Midbrain (tissue), 1 donor: ENCODE measurements at places on chromosomes 5 and 9.

- DNase-seq = no peak
These were observed 4.0 kb downstream of the BRD3 start for GRCh38 chr9:134063571-134064450.

DNA sequence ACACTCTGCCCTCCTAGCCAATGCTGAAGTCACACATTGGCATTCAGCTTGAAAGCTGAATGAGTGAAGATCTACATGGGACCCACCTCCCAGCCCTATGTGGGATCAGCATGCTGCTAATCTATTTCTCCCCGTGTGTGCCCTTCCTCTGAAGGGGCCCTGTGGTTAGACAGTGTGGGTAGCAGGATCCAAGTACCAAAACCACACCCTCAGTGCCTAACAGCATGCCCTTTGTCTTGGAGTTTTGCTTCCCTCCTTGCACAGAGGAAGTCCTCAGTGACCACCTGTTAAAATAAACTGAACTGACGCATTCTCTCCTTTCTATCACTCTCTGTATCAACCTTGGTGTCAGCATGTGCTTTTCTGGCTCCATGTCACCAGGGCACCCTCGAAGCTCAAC lies 25.0 kb downstream of the SH3TC2 start:
- no peak for DNase-seq

DNA sequence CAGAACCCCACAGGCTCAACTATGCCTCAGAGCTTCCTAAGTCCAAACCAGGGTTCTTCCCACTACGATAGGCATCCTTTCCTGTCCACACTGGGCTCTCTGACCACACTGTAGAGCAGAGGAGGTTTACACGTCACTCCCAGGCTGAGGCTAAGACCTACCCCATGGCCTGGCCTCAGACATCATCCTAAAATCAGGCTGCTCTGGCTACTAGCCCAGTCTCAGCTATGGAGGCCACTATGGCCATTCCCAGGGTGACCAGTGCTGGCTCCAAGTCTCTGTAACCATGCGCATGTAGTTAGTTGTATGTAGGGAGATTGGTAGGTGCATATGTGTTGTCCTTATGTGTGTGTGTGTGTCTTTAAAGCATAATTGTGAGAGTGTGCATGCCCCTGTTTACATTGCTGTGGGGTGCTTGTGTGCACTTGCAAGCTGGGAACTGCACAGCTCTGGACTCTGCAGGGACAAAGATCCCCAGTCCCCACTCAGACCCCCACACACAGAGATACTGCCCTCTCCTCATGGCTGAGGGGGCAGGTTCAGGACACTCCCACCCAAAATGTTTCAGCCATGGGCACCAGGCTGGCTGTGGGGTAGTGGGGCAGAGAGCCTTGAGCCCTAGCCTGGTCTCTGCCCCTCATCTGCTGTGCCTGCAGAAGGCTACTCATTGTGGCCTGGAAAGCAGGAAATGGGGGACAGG lies 12.3 kb downstream of the PDLIM4 start:
- DNase-seq = no peak

DNA sequence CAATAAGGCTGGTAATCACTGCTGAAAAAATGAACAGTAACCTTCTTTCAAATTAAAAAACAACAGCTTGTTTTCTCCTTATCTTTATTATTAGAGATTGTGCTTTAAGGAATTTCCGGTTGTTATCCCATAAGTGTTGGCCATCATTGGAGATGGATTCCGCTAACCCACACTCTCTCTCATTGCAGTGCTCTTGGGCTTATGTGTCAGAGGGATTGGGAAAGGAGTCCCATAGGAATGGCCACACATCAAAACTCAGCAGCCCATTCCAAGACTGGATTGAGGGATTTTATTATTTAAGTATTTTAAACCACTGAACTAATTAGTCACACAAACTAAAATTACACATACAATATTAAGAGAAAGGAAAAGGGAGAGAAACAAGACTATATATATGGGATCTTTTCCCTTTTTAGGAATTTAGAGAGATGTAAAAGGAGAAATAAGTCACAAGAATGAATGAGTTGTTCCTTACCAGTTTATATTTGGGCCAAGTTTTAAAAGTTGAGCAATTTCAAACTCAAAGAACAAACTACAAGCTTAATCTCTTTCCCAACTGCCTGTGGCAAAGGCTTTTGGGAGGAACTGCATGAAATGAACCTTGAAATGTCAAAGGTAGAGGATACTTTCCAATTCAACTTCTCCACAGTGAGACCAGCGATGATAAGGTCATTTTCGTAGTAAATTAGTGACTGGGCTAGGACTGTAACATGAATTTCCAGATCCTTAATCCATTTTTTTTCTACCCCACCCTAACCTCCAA lies 2.4 kb downstream of the SPINK6 start:
- no peak for DNase-seq

- DNase-seq = no peak
These were observed 25.5 kb downstream of the AGTPBP1 start for GRCh38 chr9:85716031-85716877.

DNA sequence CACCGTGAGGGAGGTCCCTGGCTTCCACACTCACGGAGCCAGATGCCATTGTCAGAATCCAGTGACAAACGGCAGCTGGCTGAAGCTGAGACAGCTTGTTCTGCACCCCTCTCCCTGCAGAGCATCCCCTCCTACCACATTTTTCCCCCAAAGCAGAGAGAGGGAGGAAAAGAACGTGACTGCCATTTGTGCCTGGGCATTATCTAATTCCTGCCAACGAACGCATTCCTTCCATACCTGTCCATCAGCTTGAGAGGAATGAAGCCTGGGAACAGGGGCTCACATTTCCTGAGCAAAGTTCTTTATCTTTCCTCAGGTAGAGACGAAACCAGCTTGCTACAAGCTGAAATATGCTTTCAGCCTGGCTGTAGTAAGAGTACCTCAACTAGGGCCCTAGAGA lies 175.4 kb downstream of the SLIT3 start:
- no peak for DNase-seq

DNA sequence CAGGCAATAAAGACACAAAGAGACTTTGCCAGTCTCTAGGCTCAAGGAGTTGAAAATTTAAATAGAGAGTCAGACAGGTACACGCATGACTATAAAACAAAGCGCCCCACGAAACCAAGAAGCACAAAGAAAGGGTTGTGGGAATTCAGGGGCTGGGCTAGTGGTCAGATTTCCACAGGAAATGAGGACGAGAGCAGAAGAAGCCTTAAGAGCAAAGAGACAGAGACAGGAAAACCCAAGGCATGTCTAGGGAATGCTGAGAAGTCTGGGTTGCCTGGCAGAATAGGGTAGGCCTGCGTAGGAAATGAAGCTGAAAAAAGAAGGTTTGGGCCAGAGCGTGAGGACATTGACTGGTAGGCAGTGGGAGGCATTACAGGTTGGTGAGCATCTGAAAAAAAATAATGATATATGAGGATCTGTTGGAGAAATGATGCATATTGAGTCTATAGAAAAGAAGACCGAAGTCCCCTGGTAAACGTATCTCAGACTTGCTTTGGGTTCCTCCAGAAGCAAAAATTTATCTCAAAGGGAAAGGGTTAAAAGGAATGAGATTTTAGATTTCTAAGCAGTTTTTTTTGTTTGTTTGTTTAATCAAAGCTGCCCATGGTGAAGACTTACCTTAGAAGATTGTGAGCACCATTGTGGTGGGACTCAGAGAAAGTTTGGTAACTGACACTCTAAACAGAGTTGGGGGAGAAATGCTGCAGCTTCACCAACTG lies 51.8 kb downstream of the SLC1A3 start:
- no peak for DNase-seq

DNA sequence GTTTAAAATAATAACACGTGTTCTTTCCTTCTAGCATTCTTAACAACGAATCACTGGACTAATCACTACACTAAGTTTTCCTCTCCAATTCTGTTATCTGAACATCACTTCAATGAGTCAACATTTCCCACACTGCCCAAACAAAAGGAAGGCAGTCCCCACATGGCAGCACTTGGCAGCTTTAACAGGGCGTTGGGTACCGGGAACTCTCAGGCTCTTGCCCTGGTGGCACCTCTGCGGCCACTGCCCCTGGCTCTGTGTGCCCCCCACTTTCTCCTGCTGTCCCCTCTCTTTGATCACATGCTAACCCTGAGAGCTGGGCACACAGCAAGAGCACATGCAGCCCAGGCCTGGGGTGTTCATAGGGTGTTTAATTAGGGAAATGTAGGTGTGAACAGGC lies 15.7 kb downstream of the SLC6A3 start:
- DNase-seq = no peak

- no peak for DNase-seq
These were observed 109.3 kb downstream of the CRB2 start for GRCh38 chr9:123465304-123465703.

DNA sequence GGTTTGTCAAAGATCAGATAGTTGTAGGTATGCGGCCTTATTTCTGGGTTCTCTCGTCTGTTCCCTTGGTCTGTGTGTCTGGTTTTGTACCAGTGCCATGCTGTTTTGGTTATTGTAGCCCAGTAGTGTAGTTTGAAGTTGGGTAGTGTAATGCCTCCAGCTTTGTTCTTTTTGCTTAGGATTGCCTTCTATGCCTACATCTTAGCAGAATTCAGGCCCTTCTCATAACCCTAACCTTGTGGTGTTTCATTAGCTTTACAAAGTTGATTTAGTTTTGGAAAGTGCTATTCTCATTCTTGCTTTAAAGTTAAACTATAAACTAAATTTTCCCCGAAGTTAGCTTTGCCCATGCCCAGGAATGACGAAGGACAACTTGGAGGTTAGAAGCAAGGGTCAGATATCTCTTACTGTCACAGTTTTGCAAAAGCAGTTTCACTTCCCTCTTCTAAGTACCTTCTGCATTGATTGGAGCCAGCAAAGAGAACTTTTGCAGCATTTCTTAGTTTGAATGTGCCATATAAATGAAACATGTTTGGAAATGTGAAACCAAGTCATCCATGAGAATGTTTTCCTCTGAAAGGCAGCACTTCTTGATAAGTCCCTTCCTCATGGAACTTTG lies 274.3 kb upstream of the DMRT1 start:
- DNase-seq = no peak

- DNase-seq = no peak
These were observed 605 bp downstream of the CHSY3 start for GRCh38 chr5:129904667-129905472.

- peak; percentile 46 for DNase-seq
These were observed 31.7 kb downstream of the MRPL22 start for GRCh38 chr5:154972476-154973080.

DNA sequence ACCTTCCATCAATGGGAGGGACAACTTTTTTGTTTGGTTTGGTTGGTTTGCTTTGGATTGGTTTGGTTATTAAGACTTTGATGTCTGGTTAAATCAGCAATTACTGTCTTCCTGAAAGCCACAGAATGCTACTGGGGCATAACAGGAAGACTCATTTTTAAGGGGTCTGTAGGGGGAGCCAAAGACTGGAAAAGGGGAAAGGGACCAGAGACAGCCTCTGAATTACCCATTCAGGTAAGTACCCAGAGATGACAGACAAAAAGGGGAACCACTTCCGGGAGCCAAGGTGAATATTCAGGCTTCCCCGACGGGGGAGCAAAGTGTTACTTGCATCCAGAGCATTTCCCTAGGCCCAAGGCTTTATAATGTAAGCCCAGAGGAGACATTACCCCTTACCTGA lies 4.6 kb upstream of the FEM1C start:
- no peak for DNase-seq

DNA sequence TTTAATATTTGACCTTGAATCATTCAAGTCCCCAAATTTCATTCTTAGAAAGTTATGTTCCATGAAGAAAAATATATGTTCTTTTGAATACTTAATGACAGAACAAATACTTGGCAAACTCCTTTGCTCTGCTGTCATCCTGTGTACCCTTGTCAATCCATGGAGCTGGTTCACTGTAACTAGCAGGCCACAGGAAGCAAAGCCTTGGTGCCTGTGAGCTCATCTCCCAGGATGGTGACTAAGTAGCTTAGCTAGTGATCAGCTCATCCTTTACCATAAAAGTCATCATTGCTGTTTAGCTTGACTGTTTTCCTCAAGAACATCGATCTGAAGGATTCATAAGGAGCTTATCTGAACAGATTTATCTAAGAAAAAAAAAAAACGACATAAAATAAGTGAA lies 65.4 kb downstream of the WDR41 start:
- no peak for DNase-seq

- DNase-seq = no peak
These were observed 31.5 kb downstream of the STK10 start for GRCh38 chr5:172156541-172156994.

GRCh38 chr9:134253606-134254205 lies 72.5 kb upstream of the RXRA start:
- DNase-seq = no peak

DNA sequence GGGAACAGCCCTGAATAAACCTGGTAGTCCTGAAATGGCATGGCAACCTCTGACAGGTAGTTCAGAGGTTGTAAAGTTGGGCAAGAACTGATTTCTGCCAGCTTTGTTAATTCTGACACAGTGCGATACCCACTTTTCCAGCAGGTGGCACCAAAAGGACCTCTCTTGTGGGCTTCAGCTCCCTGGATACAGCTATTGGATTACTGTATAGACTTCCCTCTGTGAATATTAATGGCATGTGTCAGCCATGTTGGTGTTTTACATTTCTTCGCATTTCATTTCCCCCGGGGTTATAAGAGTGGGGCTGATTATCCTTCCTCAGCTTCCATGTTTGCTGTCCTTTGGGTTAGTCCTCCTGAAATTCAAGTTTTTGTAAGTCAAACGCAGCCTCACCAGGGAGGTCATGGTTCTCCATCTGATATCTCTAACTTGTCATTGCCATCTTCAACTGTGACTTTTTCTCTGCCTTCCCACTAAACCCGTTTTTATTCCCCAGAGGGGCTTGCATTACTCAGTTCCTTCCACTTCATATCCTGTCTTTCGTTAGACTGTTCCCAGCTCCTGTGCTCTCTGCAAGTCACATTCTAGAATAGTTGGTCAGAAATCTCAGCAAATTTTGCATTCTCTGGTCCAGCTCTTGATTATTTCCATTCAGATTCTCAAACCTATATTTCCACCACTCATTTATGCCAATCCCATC lies 135.6 kb downstream of the LIFR start:
- peak; percentile 56 for DNase-seq

- no peak for DNase-seq
These were observed 159.9 kb upstream of the FBXL17 start for GRCh38 chr5:108541836-108542235.

DNA sequence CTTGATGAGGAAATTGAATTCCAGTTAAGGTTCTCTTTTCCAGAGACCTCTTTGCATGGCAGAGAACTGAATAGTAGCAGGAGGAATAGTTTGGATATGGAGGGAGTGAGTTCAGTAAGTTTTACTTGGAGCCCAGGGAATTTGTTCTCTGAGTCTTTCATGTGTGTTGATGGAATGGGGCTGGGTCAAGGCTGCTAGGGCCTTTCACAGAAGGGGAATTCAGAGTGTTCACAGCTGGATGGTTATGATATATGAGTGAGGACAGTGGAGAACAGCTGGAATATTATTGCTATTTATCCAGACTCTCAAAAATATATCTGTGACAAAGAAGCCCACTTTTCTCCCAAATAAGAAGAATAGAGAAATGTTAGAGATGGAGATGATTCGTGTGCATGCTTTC lies 372.8 kb downstream of the PLK2 start:
- DNase-seq = no peak

DNA sequence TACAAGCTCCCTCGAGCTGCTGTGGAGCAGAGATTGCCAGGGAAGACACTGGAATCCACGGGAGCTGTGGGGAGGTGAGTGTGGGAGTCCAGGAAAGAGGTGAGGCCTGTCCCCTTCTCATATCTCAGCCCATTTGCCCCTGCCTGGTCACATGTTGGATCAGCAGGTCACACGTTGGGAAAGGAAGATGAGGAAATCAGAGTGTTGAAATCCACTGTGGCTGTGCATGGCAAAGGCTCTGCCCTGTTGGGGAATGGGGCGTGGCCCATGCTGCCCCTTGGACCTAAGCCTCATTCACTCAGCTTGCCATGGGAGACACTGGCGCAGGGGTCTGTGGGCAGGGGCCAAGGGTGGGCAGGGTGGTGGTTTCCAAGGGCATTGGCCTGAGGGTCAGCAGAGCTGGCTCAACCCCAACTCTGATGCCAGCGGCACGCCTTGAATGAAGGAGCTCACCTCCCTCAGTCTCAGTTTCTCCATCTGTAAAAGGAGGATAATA lies 85.4 kb upstream of the CPEB4 start:
- no peak for DNase-seq
